ENCODE measurements at places on chromosomes 11 and 22. TPM values are rescaled to one million over a fixed set of nuclear protein-coding genes. Genes with fewer than 3 reads are reported as not detected.

The MYH9 gene
- total RNA-seq: 717 TPM

DNA sequence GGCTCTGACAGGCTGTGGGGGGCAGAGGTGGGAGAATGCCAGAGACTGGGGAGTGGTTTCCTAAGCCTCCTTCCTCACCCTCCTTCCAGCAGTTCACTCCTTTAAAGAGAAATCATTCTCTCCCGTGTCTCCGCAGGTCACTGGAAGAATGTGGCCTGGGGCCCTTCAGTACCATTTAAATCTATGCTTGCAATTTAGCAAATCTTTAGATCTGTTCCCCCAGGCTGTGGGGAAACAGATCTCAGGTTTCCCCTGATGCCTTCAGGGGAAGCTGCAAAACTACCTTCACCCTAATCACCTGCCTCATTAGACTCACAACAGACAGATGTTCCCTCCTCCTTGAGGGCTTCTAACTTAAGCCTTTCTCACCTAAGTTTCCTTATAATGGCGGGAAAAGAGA lies 55.3 kb downstream of the KIRREL3 start:
- no peak overlapping the region for H3K27ac ChIP-seq
- no peak overlapping the region for H3K4me3 ChIP-seq
- no peaks in the 10 kb centered on the region for H3K36me3 ChIP-seq
- no peaks in the 10 kb centered on the region for H3K27me3 ChIP-seq
- no peak for DNase-seq
- H3K4me1 ChIP-seq: no peaks in the 10 kb centered on the region

- no peak for DNase-seq
- H3K27me3 ChIP-seq: no peaks in the 10 kb centered on the region
- H3K27ac ChIP-seq: no peak overlapping the region
- H3K36me3 ChIP-seq: no peaks in the 10 kb centered on the region
- no peak overlapping the region for H3K4me3 ChIP-seq
Observed at GRCh38 chr22:38554281-38554680, 15.7 kb downstream of the DMC1 start.

- no peak overlapping the region for H3K27ac ChIP-seq
- H3K4me1 ChIP-seq: peaks cover 7% of the 10 kb centered on the region
- H3K27me3 ChIP-seq: peaks cover 21% of the 10 kb centered on the region
- no peak overlapping the region for H3K4me3 ChIP-seq
Observed at GRCh38 chr22:44754998-44755397, 2.6 kb downstream of the ARHGAP8 start.

GRCh38 chr11:73404048-73404447 lies 27.8 kb downstream of the RELT start:
- no peaks in the 10 kb centered on the region for H3K4me1 ChIP-seq
- no peak overlapping the region for H3K4me3 ChIP-seq
- no peak overlapping the region for H3K27ac ChIP-seq
- peaks cover 3% of the 10 kb centered on the region for H3K36me3 ChIP-seq
- H3K27me3 ChIP-seq: no peaks in the 10 kb centered on the region
- no peak for DNase-seq
